ENCODE measurements at places on chromosomes 13 and 19.

- peak; percentile 88 for DNase-seq
Observed at GRCh38 chr19:6773323-6773931, 919 bp downstream of the VAV1 start.

- peak; percentile 84 for DNase-seq
Observed at GRCh38 chr13:100392709-100393630, 195.6 kb downstream of the GGACT start.

- no peak for DNase-seq
Observed at GRCh38 chr13:27044837-27045570, 126.6 kb downstream of the USP12 start.

DNA sequence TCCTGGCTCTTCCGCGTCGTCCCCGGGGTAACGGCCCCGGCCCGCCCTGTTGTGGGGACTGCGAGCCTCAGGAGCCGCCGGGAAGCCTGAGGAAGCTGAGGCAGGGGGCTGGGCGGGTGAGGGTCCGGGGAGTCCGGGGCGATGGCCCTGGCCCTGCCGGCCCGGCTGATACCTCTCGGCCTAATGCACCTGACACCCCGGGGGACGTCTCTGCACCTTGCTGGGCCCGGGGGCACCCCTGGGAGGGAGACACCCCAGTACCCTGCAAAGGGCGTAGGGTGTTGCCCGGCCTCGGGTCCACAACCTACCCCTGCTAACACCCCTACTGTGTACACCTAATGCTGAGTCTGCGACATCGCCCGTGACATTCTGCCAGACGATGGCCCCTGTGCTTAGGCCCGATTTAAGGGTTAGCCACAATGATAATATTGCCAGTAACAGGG is 410 bp downstream of the PIN1 start:
- DNase-seq: no peak

GRCh38 chr19:49347835-49348234 is 12.6 kb downstream of the CD37 start:
- DNase-seq: no peak

- DNase-seq: no peak
Observed at GRCh38 chr13:67063036-67063435, 167.1 kb downstream of the PCDH9 start.

GRCh38 chr13:106117035-106117434 is 418.4 kb downstream of the EFNB2 start:
- no peak for DNase-seq

DNA sequence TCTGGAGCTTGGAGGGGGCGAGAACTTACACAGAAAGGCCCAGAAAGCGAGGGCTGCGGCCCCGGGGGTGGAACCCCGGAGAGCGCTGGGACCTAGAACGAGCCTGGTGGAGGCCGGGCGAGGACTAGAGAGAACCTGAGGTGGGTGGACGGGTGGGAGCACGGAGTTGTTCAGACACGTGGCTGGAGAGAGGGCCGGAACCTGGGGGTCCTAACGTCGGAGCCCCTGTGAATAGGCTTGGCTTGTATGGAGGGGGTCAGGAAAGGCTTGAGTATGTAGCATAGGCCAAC is 383 bp downstream of the ZNF581 start:
- no peak for DNase-seq

- DNase-seq: no peak
Observed at GRCh38 chr13:73364736-73365135, 305.9 kb downstream of the KLF5 start.

GRCh38 chr19:56125806-56126590 is 4.9 kb upstream of the ZNF787 start:
- no peak for DNase-seq

DNA sequence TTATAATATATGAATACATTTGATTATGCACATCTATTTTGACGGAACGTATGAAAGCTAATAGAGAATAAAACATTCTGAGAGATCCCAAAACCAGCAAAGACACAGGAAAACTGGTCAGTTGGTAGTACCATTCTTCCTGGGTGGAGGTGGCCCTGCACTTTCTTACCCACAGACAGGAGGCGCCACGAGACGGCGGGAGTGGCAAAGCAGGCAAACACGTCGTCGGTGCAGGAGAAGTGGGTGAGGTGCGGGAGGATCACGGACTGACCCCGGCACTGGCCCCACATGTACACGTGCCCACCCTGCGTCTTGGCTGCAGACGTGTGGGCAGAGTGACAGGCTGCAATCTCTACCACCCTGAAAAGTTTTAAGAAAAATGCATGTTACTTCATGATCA is 36.1 kb downstream of the RCBTB1 start:
- no peak for DNase-seq

GRCh38 chr19:11759805-11760204 is 7.0 kb upstream of the ZNF441 start:
- no peak for DNase-seq

GRCh38 chr13:67221630-67222226 is 8.4 kb downstream of the PCDH9 start:
- no peak for DNase-seq

GRCh38 chr19:11848594-11849469 is at the start of gene ZNF439:
Gene ZNF439, plus strand, starts transcription at chr19:11848726. Its CDS starts 142 bp downstream, at chr19:11848868.
- DNase-seq: no peak

DNA sequence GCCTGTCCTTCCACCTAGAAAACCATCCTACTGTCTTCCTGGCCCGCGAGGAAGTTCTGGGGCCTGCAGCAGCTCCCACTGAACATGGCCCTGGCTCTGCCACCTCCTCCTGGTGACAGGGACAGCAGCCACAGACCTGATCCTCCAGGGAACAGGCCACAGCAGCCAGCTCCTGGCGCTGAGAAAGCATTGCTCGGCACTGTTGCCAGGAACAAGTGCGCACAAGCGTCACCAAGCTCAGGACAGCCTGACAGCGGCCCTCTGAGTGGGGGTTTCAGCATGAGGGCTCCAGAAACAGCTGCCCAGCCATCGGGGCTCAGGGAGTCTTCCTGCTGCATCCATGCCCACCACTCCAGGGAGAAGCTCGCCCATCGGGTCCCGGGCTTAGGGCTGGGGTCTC is 21.9 kb downstream of the AP3D1 start:
- no peak for DNase-seq

- peak; percentile 5 for DNase-seq
Observed at GRCh38 chr13:77580748-77581147, 45.2 kb downstream of the SCEL start.

- DNase-seq: no peak
Observed at GRCh38 chr19:31262725-31263191, 86.5 kb downstream of the TSHZ3 start.

DNA sequence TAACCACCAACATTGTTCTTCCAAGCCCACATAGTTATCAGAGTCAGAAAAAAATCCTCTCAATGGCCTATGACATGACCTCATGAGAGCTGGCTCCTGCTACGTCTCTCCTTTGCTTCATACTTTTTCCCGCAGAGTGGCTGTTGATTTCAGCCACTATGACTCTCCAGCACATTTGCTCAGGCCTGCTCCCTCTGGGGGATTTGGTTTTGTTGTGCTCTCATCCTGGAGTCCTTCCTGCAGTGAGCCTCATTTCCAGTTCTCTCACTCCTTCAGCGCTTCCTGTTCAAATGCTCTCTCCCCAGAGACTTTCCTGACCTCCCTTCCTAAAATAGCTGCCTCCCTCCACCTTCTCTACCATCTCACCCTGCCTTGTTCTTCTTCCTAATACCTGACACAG is 72.0 kb upstream of the USP29 start:
- DNase-seq: no peak

DNA sequence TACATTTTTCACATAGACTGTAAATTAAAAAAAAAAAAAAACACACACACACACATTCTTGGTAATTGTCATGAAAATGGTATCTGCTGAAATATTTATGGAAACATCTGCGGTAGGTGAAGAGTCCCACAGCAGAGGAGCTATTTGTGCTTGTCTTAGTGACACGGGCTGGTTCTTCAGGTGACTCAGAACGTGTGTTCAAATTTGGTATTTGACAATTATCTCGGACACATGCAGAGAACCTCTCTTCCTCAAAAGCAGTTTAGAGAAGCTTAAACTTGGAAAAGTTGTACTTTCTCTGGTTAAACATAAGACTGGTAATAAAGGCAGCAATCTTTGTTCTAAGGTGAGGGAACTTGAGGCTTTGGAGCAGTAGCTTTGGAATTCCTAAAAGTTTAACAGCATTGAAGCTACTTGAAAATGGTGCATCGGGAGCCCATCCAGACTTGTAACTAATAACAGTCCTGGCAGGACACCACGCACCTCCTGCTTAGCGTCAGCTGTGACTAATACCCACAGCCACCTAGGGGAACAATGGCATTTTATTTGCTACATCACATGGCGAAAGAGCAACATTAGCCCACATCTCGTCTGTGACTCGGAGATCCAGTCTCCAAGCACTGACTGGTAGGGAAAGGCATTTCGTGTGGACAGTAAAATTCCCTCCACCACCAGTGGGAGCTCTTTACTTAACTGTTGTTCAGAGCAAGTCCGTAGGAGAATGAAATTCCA is 1505.1 kb upstream of the SLC10A2 start:
- DNase-seq: peak; percentile 70

DNA sequence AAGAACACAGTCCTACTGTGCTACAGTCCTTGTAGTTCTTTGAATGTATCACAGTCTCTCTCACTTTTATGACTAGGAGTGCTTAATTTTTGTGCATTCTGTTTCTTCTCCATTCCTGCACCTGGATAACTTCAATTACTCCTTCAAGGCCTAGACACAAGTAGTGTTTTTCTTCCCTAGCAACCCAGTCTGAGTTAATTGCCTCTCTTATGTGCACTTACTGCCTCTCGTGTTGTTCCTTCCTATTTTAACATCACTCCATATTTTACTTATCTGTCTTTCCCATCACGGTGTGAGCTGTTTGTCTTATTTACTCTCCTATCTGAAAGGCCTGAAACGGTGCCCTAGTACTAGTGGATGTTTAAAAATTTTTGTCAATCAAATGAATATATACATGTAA is 101.5 kb downstream of the HS6ST3 start:
- DNase-seq: no peak

GRCh38 chr19:54352041-54352440 is 12.7 kb downstream of the LAIR1 start:
- no peak for DNase-seq

DNA sequence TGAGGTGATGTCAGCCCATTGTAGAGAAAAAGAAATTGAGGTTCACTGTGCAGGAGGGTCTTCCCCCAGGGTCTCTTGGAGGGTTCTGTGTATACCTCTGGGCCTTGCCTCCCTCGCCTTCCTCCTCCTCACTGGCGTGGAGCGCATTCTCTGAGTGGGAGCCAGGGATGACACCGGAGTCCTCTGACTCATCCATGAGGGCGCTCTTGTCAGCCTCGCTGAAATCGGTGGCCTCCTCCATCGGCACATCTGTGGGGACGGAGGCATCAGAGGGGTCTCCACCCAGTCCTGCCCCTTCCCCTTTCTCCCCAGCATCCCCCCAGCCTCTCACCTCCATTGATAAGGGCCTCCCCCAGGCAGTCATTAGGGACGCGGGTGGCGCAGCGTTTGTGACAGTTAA is 16.2 kb downstream of the PRKD2 start:
- no peak for DNase-seq

- no peak for DNase-seq
Observed at GRCh38 chr19:28530406-28531035, 682.4 kb downstream of the UQCRFS1 start.

- DNase-seq: no peak
Observed at GRCh38 chr13:97497400-97497799, 63.4 kb downstream of the RAP2A start.

GRCh38 chr19:7552781-7553180 is 17.3 kb downstream of the PNPLA6 start:
- DNase-seq: no peak

GRCh38 chr19:47886010-47886559 is at the start of gene SULT2A1:
Gene SULT2A1, minus strand, starts transcription at chr19:47886315. Its CDS starts 58 bp downstream, at chr19:47886257.
- DNase-seq: no peak

GRCh38 chr13:38905081-38905480 is 85.5 kb downstream of the STOML3 start:
- DNase-seq: no peak

GRCh38 chr13:30796132-30796572 is 60.8 kb downstream of the ALOX5AP start:
- peak; percentile 19 for DNase-seq

DNA sequence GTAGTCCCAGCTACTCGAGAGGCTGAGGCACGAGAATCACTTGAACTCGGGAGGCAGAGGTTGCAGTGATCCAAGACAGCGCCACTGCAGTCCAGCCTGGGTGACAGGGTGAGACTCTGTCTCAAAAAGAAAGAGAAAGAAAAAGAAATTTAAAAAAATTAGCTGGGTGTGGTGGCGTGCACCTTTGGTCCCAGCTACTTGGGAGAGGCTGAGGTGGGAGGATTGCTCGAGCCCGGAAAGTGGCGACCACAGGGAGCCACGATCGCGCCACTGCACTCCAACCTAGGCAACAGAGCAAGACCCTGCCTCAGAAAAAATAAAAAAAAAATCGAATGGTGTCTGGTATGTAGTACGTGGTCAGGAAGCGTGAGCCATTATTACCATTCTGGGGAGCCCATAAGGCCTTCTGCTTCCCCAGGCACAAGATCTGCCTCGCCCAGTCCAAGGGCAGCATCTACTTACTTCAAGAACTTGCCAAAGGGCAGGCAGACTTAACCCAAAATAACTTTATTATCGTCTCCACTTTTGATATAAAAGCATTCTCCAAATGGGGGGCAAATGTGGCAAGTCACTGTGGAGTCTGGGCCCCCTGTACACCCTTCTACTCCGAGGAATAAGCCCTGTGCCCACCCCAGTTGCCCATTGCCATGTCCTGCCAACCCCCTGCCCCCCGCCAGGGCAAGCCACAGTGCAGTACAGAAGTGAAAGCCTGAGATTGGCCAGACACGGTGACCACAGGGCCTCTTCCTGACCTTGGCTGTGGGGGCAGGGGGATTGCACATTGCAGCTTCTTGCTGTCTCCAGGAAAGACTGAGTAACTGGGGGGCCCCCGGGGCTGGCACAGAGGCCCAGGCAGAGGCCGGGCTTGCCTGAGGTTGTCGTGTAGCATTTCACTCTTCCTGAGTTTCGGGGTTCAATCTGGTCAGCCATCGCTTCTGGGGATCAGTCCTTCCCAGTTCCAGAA is 12.6 kb downstream of the CCL25 start:
- DNase-seq: no peak

GRCh38 chr13:69935043-69935442 is 172.6 kb upstream of the ATXN8OS start:
- peak; percentile 37 for DNase-seq

GRCh38 chr13:64546371-64546770 is 2683.8 kb downstream of the PCDH9 start:
- no peak for DNase-seq

- DNase-seq: no peak
Observed at GRCh38 chr19:10553943-10554381, 10.3 kb downstream of the ATG4D start.

DNA sequence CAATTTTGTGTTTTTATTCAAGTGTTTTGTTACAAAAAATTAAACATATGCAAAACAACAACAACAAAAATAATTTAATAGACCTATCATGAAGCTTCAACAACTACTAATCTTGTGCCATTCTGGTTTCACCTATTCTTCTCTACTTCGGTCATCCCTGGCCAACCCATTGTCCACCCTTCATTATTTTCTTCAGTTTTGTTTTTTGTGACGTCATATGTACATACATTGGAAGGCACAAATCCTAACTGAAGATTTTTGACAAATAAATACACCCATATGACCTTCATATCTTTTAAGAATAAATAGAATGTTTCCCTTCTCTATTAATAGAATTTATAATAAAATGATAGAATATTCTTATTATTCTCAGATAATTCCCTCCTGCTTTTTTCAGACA is 69.2 kb downstream of the ZNF429 start:
- no peak for DNase-seq

- peak; percentile 45 for DNase-seq
Observed at GRCh38 chr19:2385053-2385721, 25.1 kb downstream of the TMPRSS9 start.

Measured in HL-60 (cell line).